Spleen (tissue), 13 donors: ENCODE measurements at places on chromosomes 16 and 17.

DNA sequence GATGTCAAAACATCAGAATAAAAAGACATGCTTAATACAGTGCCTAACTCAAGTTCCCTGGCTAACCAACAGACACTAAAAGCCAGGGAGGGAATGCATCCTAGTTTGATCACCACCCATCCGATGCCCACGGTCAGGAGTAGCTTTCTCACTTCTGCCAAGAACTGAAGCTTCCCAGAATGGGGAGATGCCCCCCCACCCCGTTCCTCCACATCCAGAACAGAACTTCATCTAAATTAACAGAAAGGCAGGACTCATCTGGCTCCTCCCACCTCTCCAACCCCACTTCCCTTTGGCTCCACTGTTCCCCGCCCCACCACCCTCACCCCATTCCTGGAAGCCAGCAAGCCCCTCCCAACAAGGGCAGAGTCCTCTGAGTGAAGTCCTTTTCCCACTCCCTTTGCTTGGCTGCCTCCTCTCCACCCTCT is 33.7 kb downstream of the GDE1 start:
- no peak for DNase-seq

DNA sequence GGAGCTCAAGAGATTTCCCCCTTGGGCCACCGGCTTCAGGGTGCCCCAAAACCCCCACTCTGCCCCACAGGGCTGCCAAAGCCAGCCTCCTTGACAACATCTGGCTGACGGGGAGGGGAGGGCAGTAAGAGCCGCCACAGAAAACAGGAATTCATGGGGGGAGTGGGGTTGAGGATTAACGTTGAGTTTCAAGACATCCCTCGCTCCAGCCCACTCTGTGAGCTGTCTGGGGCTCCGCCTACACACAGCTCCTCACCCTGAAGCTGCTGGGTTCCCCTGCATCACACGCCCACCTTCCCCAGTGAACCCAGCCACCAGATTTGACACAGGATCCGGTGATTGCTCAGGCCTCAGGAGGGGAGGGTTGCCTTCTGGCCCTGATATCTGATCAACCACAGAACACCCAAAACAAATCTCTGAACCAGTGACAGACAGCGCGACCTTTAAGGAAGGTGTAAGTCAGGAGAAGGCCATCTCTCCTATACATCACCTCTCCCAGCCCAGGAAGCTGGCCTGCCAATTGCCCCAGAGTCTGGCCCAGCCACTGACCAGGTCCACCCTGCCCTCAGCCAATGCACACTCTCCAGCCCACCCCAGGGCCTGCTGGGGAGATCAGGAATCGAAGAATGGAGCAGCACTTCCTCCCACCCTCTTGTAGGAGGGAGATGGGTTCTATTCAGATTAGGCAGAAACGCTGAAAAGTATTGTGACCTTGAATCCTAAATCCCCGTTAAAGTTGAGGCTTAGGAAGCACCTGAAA is 132.1 kb downstream of the CLEC16A start:
- no peak for DNase-seq

- no peak for DNase-seq
Measured at GRCh38 chr17:82188001-82188961, 24.4 kb downstream of the CCDC57 start.

- no peak for DNase-seq
Measured at GRCh38 chr17:50209472-50210239, 8.2 kb upstream of the COL1A1 start.

DNA sequence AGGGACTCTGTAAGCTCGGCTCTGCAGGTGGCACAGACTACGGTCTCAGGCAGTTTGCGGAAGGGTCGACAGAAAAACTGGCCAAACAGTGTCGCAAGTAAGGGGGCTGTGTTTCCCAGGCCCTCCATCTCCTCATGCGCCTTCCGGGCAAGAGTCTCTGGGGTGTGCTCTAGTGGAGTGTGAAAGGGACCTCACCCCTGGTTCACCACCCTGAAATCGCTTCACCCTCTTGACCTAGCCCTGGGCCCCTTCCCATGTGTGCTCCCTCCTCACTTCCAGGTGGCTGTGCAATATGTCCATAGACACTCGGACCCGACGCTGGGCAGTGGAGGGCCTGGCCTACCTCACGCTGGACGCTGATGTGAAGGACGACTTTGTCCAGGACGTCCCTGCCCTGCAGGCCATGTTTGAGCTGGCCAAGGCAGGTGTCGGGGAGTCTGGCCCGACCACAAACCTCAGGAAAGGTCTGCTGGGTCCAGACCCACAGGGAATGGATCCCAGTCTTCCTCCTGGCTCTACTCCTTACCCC is 22.3 kb downstream of the UNC45B start:
- peak; percentile 69 for DNase-seq

DNA sequence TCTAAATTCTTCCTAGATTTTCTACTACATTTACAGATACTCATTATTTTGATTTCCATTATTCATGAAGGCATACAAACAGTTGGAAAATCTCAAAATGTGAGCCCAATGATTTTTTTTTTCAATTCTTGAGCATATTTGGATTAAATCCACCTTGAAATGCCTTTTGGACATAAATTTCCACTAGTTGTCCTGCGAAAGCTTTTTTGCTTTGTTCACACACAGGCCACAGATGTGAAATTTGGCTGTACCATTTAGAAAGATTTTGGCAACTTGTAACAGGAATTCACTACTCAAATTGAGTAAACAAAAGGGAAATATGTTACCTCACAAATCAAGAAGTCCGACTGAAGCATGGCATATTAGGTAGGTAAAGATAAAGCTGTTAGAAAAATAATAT is 1631.0 kb downstream of the CDH8 start:
- DNase-seq = no peak

DNA sequence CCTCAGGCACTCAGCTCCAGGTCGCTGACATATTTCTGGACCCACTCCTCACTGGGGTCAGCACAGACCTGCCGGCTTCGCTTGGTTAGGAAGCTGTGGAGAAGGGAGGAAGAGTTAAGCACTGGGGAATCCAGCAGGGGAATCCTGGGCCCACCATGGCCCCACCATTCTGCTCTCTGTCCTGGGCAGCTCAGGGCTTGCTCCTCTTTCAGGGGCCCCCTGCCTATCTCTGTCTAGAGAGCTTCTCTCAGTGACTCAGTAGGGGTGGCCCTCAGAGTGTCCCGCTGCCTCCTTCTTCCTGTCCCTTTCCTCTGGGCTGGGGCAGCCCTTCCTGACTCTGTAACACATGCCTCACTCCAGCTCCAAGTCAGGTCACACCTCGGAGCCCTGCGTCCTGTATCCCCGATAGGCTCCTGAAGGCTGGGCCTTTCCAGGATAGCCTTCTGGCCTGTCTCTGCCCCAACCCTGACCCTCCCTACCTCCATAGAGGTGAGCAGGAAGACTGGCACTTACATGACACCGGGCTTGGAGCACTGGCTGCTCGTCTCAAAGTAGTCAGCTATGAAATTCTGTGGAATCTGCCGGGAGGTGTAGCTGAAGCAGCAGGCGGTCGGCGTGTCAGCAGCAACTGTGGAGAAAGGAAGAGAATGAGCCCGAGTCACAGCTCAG is 1.1 kb downstream of the CCL3 start:
- DNase-seq = peak; percentile 74

- DNase-seq = no peak
Measured at GRCh38 chr17:67365738-67366192, 612 bp downstream of the PSMD12 start.

DNA sequence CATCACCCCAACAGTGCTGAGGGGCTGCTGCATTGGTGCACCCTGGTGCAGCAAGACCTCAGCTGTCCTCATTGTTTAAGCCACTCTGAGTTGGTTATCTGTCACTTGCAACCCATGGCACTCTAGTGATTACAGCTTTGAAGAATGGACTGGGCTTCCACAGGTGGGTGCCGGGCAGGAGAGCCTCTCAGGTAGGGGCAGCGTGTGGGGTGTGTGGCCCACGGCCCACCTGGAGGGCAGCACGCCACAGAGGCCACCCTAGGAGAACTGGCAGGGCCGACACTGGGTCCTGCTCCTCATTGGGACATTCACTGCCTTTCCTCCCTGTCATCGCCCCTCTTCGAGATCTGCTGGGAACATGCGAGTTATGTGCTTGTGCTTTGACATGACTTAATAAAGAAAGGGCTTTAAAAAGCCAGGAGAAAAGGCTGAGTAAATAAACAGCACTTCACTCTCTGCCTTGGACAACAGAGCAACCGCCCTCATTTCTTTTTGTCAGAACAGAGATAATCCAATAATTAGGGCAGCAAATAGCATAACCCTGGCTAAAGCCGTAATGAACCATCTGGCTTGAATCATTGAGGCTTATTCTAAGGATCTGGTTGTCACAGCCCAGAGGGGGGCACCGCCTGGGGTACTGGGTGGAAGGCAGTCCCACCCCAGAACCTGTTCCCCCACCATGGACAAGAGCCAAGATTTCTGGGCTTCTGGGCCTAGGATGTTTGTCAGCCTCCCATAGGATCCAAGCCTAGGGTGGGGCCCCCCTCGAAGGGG is 3.0 kb downstream of the DOC2B start:
- DNase-seq = no peak

DNA sequence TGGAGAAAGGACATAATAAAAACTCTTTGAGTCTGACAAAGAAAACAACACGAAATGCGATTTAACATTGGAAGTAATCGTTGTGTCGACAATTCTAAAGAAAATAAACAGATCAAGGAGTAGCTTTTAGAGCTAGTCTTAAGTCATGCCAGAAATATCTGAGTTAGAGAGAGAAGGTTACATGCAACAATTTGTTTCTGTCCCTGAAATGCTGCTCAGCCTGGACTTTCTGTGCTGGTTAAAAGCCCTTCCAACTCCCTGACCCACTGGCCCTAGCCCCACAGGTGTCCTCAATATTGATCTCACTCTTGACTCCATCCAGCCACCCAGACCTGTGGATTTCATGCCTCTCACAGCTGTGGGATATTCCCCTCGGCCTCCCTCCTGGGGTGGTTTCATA is 33.2 kb upstream of the TEX2 start:
- DNase-seq = no peak

- DNase-seq = no peak
Measured at GRCh38 chr17:71023249-71024030, 854.1 kb downstream of the KCNJ2 start.

DNA sequence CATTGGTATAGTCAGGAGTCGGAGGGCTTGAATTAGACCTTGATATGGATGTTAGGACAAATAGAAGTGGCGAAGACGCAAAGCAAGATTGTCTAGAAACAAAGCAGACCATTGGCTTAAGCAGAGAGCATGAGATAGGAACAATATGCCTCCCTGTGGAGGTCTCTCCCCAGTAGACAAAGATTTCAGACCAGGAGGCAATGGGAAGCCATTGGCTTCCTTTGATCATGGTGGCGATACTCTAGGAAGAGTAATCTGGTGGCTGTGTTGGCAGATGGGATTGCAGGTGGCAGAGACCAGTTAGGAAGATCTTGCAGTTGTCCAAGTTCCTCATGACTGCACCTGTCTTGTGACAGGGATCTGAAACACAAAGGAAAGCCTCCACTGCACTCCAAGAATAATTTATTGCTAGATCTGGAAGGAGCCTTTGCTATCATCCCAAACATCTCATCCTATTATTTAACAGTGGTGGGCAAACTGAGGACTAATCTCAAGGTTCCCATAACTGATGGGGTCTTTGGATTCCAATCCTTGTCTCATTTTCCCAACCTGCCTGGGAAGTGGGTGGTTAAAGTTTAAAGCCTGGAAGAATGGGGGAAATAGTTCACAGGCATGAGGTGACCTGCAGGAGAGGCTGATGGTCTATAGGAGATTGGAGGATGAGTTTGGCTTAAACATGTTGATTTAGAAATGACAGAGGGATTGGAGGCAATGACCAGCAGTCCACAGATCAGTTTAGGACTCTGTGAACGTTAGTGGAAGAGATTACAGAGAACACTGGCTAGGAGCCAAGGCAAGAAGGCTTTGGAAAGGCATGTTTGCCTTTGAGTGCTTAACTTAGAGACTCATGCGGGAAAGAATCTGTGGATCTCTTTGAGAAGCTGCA is 37.0 kb downstream of the HLF start:
- no peak for DNase-seq

- DNase-seq = peak; percentile 73
Measured at GRCh38 chr16:88382491-88383400, at the start of gene ZNF469. TSS of gene ZNF469 (plus strand) at chr16:88382959. CDS start at chr16:88427471, 44,512 bp downstream.

DNA sequence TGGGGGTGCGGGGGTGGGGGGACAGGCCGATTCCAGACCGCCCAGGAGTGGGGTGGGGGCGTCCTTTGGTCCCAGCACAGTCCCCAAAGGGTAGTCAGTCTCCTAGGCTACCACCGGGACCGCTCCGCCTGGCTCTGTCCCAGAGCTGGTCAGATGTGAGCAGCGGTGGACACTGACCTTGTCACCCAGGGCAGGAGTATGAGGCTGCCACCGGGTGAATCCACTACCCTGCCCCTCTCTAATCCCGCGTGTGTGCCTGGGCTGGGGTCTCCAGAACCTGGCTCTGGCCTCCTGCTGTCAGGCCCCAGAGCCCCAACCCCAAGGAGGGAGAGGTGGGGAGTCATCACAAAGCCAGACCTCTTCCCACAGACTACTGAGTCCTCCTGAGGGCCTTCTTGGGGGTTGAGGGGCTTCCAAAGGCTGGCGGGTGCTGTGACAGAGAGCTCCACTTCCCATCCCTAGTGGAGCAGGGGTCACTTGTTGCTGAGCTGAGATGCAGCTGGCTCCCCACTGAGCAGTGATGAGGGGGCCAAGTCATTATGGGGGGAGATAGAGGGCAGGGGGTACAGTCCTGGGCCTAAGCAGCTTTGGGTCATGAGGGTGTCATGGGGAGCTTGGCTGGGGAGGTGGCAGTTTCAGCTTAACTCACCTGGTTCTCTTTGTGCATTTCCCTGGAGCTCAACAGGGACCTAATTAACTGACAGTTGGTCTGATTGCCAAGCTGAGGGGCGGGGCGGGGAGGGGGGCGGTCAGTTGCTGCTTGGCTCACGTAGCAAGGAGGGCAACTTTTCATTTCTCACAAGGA is 1.2 kb downstream of the PPP1R1B start:
- DNase-seq = no peak

DNA sequence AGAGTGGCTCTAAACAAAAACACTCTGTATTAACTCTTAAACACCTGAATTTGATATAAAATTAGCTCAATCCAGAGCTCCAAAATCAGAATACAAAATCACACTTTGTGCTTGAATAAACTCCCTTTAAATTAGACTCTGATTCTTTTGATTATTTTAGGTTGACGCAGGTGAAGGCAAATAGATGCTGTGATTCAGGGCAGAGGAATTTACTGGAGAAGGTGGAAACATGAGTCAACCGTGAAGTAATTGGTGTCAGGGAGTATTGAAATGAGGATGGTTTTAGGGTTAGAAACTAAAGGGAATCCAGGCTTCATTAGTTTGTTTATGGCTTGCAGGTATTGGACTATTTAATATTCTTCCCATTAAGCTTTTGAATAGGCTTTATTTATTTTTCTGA is 37.1 kb upstream of the TEKT1 start:
- DNase-seq = no peak

DNA sequence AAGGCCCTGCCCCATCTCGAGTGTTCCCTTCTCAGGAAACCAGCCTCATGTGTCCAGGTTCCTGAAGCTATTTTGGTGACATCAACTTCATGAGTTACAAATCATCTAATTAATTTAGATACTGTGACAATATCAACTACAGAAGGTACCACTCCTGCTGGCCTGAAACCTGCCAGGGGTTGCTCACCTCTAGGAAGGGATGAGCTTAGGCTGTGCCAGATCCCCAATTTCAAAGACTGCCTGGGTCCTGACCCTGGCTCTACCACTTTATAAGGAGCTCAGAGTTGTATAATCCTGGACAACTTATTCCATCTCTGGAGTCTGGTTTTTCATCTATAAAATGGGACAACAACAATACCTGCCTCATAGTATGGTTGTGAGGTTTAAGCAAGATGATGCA is 5.2 kb downstream of the C16orf78 start:
- no peak for DNase-seq
